ENCODE measurements at places on chromosomes 13 and 19.

GRCh38 chr13:55000844-55001243, 1972.2 kb downstream of the OLFM4 start:
- no peak for DNase-seq

- no peak for DNase-seq
Measured at GRCh38 chr19:32480321-32480720, 74.8 kb downstream of the DPY19L3 start.

GRCh38 chr19:39390451-39390750, 505 bp downstream of the PAF1 start:
- DNase-seq = no peak

- DNase-seq = no peak
Measured at GRCh38 chr19:15622991-15623390, 8.0 kb downstream of the CYP4F8 start.

GRCh38 chr13:107807306-107808073, 407.8 kb downstream of the LIG4 start:
- DNase-seq = no peak

DNA sequence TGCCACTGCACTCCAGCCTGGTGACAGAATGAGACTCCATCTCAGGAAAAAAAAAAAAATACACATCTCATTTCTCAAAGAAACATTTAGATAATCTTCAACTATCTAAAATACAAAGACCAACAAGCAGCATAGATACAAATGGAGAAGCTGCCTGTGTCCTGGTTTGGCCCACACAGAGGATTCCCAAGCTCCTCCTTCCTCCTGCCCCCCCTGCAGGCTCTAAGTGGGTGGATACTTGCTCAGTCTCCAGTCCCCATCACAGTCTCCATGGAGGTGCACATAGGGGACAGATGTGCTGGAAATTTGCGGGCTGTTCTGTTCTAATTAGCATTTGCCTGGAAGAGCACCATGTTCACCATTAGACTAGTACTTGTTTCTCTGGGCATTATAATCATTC, 59.9 kb downstream of the ABCC4 start:
- DNase-seq = no peak

DNA sequence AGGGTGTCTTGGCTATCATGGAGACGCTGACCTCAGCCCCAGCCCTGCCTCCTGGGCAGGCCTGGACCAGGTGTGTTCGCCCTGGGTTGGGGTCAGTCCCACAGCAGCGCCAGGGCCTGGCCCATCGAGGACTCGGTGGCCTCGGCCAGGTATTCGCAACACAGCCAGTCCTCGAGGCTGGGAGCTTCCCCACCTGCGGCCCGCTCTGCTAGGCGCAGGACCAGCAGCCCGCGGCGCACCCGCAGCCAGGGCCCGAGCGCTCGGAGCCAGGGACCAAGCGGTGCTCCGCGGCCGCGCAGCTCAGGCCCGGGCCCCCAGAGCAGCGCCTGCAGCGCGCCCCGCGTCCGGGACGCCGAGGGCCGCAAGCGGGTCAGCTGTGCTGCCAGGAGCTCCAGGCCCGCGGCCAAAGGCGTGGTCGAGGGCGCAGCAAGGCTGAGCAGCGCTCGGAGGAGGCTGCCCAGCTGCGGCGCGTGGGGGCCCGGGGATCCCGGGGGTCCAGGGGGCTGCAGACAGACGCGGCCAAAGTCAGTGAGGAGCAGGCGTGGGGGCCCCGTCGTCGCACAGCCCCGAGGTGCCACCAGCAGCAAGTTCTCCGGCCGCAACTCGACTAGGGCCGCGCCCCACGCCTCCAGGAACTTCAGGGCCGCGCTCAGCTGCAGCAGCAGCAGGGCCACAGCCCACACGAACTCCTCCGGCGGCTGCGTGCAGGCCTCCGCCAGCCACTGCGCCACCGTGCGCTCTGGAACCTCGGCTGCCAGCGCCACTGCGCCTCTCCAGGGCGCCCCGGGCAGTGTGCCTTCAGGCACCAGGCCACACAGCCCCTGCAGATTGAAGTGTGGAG, 6.2 kb downstream of the PEAK3 start:
- no peak for DNase-seq

DNA sequence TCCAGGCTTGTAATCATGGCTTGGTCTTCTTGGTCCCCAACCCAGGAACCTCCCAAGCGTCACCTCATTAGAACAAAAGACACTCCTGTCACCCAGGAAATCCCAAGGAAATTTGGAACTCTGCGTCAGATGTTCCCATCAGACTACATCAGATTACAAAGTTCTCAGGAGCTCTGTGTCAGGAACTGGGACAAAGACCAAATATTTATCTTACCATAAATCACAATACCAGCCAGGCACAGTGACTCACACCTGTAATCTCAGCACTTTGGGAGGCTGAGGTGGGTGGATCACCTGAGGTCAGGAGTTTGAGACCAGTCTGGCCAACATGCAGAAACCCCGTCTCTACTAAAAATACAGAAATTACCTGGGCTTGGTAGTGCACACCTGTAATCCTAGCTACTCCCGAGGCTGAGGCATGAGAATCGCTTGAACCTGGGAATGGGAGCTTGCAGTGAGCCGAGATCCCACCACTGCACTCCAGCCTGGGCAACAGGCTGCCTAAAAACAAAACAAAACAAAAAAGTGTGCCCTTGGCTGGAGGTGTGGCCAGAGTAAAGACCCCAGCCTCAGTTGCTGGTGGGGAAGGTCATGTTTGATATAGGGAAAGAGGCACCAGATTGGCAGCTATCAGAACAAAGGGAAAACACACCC, 16.7 kb upstream of the CCDC124 start:
- no peak for DNase-seq

DNA sequence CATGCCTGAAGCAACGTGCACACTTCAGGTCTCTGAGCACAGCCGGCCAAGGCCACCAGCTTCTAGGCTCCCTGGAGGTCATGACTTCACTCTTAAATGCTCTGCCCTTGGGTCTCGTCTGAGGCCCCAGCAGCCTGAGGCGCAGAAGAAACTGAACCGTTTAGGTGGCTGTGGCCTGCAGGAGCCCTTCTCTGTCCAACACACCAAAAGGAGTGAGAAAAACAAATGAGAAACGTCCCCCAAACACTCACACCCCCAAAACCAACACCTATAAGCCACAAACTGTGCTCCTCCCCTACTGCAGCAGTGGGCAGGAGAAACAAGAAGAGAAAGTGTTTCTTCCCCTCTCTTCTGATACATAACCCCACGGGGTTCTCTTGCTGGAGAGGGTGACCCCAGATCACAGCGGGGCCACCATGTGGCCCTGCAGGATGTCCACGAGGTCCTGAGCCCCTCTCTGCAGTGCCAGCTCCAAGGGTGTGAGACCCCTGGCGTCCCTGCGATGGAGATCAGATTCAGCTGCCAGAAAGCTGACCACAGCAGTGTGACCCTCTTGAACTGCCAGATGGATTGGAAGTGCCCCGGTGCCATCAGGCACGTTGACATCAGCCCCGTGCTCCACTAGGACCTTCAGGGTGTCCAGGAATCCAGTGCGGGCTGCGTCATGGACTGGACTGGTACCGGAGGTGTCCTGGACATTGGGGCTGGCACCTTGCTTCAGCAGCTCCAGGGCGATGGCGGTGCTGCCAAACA, 1.0 kb upstream of the KRI1 start:
- no peak for DNase-seq
